ENCODE measurements at places on chromosomes 6 and 20.

- no peak for DNase-seq
Observed at GRCh38 chr6:6866656-6867403, 240.9 kb upstream of the RREB1 start.

GRCh38 chr20:45053430-45054351 is 47.2 kb downstream of the KCNS1 start:
- no peak for DNase-seq

DNA sequence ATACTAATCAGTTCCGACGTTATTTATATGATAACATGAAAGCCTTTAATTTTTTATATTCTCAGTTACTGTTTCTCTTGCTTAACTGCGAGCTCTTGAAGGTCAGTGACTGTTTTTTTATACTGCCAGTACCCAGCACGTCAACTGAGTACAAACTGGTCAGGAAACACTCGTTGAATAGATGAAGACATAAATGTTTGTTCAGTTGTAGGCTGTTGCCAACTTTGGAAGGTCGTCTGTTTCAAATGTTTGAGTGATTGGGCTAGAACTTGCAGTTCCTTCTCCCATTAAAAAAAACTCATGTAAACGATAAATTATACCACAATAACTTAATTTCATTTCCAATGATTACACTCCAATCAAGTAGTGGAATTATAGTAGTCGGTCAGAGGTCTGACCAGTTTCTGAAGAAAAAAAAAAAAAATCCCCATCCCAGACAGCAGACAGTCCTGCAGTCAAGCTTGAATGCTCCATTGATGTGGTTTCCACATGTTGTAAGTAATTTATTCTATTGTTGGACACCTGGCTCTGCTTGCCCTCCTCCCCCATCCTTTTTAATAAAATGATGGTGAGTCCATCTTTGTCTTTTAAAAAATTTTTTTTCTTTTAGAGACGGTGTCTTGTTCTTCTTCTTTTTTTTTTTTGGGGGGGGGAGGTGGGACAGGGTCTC is 81.1 kb downstream of the SASH1 start:
- no peak for DNase-seq

DNA sequence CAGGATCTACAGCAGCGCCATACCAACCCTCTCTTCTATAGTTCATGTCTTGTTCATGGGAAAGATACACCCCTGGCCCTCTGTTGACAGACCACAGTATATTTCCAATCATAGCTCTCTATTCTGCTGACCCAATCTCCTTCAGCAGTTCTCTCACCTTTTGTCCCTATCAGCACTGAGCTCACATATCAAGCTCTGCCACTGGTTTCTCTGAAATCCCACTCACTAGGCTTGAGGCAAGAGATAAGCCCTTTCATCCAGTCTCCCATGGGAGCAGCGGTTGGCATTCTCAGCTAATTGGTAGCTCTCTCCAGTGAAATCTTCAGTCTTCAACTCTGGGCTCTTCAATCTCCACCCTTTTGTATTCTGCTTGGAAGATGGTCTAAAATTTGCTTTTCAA is 313.4 kb downstream of the GJA1 start:
- DNase-seq, result no peak

- DNase-seq, result no peak
Observed at GRCh38 chr6:83151114-83151513, 42.0 kb downstream of the PGM3 start.

DNA sequence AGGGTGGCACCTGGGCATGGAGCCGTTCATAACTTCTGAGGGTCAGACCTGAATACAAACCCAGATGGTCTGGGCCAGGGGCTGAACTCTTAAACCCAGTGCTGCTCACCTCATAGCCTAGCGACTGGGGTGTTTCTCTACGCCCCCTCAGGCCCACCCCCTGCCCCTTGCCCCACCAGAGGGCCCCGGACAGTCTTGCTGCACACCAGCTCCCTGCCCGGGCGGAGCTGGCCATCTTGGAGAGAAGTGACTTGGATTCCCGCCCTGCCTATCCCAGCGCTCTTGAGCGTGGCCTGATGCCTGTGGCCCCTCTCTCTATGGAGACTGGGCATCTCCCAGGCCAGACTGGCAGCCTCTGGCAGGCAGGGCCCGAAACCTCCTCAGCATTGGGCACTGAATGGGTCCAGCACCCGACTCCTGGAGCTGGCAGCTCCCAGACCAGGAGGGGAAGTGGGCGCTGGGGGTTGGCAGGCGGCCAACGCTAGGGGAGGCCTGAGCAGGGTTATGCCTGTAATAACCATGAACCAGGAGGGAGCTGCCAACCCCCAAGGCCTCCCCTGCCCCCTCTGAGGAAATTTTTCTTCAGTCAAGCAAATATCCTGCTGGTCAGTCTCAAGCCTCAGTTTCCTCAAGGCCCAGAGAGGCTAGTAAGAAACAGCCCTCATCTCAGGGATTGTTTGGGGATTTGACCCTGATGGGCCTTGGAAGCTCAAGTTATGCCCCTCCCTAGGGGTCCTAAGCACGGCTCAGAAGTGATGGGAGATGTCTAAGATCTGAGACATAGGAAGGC is 169.5 kb downstream of the VEGFA start:
- DNase-seq, result no peak

Data from cerebellar cortex (tissue), 1 donor.